ENCODE measurements at places on chromosomes 4 and X. TPM values are rescaled to one million over a fixed set of nuclear protein-coding genes. Genes with fewer than 3 reads are reported as not detected.
A peak's percentile ranks its signal among the peaks of the same experiment; 100 is the strongest.

DNA sequence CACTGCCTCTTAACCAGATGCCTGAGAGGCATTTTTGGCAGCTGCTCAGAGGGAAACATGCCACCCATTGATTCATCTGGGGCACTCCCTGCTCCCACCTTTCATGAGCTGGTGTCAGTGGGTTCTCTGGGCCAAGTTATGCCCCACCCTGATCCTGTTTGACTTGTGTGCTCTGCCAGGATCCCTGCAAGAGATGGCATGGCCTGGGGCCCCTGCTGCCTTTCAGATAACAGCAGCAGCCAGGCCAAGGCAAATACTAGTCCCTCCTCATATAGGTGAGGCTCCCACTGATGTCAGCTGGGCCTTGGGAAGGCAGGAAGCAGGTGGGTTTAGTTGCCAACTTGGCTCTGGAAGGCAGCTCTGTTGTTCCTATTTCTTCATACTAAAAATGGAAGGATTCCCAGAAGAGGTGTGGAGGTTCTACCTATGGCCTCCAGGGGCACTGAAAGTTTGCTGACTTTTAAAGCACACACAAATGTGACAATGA lies 192.9 kb upstream of the RBPJ start:
- DNase-seq: no peak

- DNase-seq: no peak
These were observed 3.3 kb downstream of the MYL5 start for GRCh38 chr4:677431-678293.

- DNase-seq: peak; percentile 64
These were observed at the start of gene GALNT7 for GRCh38 chr4:173168396-173169177. GALNT7 (plus strand) TSS chr4:173168811; CDS start chr4:173168836, 25 bp downstream.

DNA sequence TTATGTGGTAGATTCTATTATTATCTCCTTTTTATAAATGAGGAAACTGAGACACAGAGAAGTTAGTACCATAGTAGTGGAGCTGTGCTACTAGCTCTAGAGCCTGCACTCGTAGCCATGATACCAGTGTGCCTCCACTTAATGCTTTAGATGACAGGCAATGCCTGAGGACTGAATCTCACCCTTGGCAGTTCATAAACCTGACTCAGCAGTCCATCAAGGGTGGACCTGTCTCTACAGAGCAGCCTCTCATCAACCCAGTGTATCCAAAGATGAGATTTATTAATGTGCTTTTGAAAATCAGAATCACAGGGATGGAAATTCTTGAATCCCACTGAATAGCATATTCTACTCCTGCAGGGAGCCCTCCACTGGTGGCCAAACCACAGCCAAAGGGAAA lies 483.2 kb upstream of the DIPK2B start:
- no peak for DNase-seq

- no peak for DNase-seq
These were observed 160.5 kb upstream of the GABRA2 start for GRCh38 chr4:46550471-46550870.

- DNase-seq: no peak
These were observed 13.0 kb upstream of the CXCL2 start for GRCh38 chr4:74111990-74112389.

- no peak for DNase-seq
These were observed 26.0 kb downstream of the NLGN3 start for GRCh38 chrX:71170660-71171059.

GRCh38 chr4:22129454-22130029 lies 181.0 kb upstream of the KCNIP4 start:
- no peak for DNase-seq

DNA sequence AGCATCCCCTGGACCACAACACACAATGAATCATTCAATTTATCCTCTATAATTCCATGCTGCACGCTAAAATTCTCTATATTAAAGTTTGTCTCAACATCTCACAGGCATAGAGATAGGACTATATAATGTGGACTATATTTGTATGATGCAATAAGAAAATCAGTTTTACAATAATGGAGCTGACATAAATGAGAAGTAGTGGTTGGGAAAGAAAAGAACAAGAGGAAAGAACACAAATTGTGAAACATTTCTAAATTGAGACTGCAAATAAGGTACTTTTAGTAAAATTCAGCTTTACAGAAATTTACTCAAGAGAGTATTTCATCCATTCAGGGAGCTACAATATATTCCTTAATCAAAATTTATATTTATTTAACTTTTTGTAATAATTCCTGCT lies 120.4 kb downstream of the ARAP2 start:
- no peak for DNase-seq

DNA sequence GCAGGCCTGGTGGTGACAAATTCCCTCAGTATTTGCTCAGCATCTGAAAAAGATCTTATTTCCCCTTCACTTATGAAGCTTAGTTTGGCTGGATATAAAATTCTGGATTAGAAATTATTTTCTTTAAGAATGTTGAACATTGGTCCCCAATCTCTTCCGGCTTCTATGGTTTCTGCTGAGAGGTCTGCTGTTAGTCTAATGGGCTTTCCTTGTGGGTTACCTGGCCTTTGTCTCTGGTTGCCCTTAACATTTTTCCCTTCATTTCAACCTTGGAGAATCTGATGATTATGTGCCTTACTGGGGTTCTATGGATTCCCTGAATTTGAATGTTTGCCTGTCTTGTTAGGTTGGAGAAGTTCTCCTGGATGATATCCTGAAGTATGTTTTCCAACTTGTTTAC lies 17.4 kb upstream of the TMPRSS11F start:
- no peak for DNase-seq

GRCh38 chrX:53714580-53715345 lies 28.2 kb upstream of the HUWE1 start:
- no peak for DNase-seq

DNA sequence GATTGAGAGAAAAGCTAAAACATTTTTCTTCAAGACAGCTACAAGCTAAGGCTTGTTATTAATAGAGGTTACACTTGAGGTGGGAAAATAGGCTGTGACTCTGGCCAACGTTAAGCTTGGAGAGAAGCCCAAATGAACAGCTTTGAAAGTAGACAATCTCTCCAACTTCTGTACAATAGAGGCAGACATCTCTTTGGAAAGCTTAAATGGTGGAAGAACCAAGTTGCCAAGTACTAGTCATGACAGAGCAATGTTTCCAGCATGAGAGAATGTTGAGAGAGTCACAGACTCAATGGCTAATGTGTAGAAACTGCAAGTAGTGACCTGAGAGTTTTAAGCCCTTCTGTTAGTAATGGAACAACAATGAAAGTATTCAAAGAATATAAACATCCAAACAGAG lies 298.1 kb downstream of the INPP4B start:
- DNase-seq: no peak

DNA sequence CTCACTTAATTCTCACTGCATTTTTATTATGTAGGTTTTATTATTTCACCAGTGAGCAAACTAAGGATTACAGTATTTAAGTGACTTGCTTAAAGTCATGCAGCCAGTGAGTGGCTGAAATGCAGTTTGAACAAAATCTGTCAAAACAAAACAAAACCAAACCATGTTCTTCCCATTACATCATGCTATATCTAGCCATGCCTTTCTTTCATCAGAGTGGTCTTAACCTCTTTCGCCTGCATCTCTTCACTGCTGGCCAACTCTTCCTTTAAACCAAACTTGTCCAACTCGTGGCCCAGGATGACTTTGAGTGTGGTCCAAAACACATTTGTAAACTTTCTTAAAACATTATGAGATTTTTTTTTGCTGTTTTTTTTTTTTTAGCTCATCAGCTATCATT lies 223.2 kb downstream of the PCDH7 start:
- DNase-seq: no peak

DNA sequence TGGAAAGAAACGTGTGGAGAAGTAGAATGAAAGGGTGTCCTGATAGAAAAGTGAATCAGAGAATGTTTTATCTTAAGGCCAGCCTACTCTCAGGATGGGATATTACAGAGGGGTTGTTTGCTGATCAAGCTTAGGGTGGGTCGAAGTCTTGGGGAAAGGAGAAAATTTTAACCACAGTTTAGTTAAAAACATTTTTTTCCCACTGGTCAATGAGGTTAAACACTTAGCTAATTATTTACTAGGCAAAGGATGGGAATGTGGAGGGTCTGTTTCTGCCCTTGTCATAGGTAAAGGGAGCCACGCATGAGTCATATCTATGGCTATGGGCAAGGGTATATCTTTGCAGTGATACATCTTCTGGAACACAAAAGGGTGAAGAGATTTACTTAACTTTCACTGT lies 16.1 kb upstream of the SULT1E1 start:
- no peak for DNase-seq

GRCh38 chr4:128758314-128758922 lies 51.1 kb upstream of the JADE1 start:
- no peak for DNase-seq

GRCh38 chr4:182447767-182448280 lies 204.6 kb downstream of the TENM3 start:
- no peak for DNase-seq

DNA sequence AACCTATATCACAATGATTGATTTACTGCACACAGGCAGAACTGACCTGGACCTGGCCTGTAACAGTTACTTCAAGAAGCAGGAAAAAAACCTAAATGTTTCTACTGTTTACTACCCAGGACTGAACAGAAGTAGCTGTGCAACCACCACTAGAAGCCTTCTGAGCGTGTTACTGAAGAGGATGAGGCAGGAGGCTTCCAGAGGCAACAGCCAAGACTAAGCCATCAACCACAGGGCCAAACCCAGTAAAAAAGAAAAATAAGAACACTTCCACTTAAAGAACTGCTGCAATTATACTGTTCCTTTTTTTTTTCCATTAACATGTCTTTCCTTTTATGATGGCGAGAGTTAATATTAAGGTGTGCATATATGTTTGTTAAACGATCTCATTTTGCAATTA lies 29.4 kb upstream of the TTC29 start:
- DNase-seq: no peak

DNA sequence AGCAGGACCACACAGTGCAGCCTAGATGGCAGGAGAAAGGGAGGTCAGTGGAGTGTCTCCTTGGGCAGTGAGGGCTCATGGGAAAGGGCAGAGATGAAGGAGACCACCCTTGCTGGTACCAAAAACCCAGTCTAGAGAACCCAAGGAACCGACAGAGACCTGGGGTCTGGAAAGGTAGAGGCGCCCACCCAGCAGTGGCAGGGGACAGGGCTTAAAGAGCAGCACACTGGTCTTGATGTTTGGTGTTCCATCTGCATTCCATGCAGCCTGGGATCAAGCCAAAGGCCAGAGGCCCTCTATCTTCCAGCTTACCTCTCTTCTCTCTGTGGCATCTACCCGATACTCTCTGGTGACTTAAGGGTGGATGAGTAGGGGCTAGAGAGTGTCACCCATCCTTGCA lies 127.5 kb downstream of the PJA1 start:
- no peak for DNase-seq

- DNase-seq: no peak
These were observed 93.7 kb downstream of the C4orf33 start for GRCh38 chr4:129189630-129190029.

DNA sequence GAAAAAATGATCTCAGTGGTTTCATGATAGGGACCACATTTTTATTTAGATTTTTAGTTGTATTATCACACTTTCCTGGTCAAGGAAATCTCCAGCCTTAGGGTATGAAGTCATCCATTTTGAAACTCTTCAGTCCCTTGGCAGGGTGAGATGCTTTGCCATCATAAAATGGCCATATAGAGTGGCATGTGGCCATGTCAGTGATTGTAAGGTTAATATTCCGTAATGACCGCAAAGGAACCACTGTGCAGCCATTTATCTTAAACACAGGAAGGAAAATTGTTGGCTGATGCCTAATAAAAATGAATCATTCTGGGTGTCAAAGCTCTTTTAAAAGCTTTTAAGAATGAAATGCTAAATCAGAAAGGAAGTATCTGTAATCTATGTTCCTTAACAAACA lies 35.6 kb downstream of the COMMD8 start:
- no peak for DNase-seq

DNA sequence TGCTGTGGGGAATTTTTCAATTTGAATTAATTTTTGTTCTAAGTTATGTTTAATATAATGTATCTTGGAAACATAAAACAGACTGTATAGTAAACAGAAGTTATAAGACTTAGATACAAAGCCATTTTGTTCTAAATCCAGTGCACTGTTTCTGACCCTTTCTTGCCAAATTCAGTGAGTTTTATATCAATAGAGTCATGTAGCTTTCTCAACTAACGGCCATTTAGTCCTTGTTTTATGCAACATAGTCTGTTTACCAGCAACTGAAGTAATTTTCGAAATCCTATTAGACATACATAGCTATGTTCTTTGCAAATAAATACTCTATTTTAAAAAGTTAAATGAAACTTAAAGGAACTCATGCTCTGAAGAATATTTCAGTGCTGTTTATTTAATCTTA lies 242.8 kb downstream of the ADGRL3 start:
- no peak for DNase-seq

DNA sequence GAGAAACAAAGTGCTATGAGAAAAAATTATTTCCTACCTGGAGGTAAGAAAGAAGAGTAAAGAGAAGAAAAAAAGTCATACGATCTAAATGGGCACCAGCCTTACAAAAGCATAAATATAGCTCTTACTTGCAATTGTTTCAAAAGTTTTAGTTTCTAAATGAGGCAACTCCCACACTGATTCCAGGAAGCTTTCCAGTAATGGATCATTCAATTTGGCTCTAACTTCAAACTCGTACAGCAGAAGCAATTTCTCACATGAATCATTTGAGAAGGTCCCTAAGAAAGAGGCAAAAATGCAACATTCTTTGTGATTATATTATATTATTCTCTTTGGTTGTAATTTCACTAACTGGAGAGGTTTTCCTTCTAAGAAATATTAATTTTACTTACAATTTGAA lies 109.9 kb downstream of the DLG3 start:
- no peak for DNase-seq

DNA sequence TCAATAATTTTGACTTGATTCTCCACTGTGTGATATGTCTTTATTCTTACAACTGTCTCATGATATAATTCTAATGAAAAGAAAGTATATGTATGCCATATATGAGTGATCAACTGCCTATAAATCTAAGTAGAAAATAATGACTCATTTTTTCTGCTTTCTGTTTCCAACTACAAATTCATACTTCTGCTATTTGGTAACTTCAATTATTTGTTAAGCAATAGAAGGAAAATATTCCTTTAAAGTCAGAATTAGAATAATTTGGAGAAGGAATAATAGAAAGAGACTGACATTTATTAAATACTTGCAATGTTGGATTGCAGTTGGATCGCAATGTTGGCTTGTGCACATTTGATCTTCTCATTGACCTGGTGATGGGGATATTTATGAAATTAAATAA lies 204.2 kb upstream of the PACRGL start:
- no peak for DNase-seq

DNA sequence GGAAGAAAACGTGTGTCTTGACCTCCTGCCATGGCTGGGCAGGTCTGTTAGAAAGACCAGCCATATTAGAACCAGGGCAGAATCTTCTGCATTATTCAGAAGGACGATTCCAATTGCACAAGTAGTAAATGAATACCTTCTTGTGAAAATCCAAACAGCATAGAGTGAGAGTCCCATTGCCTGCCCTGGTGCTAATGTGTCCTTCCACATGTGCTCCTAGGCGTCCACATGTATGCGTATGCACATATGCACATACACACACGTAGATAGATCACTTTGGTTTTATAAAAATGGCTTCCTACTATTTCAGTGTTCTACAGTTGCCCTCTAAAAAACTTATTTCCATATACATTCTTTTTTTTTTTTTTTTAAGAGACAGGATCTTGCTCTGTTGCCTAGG lies 10.2 kb upstream of the GRPEL1 start:
- no peak for DNase-seq

The BTK gene
- total RNA-seq: 5.2 TPM

The FRG2 gene
- not detected for total RNA-seq

The ALB gene
- total RNA-seq: 2.1 TPM

The LRCH2 gene
- 0.97 TPM for total RNA-seq

The IL2 gene
- total RNA-seq: not detected

The CYSLTR1 gene
- total RNA-seq: 1.2 TPM

The UGT8 gene
- total RNA-seq: not detected

The CENPVL1 gene
- not detected for total RNA-seq

The TECRL gene
- total RNA-seq: 1,052 TPM

The ZMAT1 gene
- total RNA-seq: 6.3 TPM

The NPY1R gene
- 2.2 TPM for total RNA-seq
